ENCODE measurements at places on chromosomes 11 and 22.

DNA sequence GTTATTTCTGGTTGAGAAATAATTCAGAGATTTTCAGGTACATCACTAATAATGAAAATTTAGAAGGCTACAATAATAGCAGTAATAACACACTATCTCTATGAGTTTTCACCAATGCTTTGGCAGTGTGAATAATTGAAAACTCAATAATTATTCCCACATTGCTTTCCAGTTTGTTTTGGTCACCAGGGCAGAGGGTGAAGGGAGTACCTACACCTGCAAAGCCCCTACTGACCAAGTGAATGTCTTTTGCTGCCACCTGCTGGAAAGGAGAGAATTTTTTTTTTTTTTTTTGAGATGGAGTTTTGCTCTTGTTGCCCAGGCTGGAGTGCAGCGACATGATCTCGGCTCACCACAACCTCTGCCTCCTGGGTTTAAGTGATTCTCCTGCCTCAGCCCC, 3.2 kb downstream of the NELL1 start:
- H3K36me3 ChIP-seq, result no peaks in the 10 kb centered on the region
- no peak for DNase-seq
- peaks cover 34% of the 10 kb centered on the region for H3K27me3 ChIP-seq
- H3K4me1 ChIP-seq, result no peaks in the 10 kb centered on the region

DNA sequence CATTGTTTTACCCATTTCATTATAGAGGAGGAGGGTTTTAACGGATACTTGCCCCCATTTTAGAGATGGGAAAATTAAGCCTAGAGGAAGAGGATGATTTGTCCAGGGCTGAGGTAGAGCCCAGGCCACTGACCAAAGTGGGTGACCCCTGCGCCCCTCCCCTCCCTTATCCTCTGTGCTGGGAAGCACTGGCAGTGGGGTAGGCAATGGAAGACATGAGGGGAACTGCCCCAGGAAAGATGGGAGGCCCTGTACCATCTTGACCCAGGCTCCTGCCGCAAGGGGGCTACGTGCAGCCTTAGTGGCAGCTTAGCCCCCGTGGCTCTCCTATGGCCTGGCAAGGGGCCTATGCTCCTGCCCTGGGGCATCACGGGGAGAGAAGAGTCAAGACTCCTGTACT, 76.4 kb upstream of the MYOD1 start:
- no peaks in the 10 kb centered on the region for H3K36me3 ChIP-seq
- H3K4me3 ChIP-seq, result no peak overlapping the region
- H3K4me1 ChIP-seq, result no peaks in the 10 kb centered on the region
- DNase-seq, result no peak
- no peak overlapping the region for H3K27ac ChIP-seq

- no peaks in the 10 kb centered on the region for H3K27me3 ChIP-seq
- 0 out of 2 replicates have a peak, but pooled peaks cover 3% of the 10 kb centered on the region for H3K4me1 ChIP-seq
- H3K36me3 ChIP-seq, result peaks cover 51% of the 10 kb centered on the region
- no peak overlapping the region for H3K4me3 ChIP-seq
- H3K27ac ChIP-seq, result no peak overlapping the region
Measured at GRCh38 chr11:64218628-64219353, 7.2 kb downstream of the TRPT1 start.

GRCh38 chr11:113435190-113435968, 39.8 kb downstream of the DRD2 start:
- H3K27ac ChIP-seq, result no peak overlapping the region
- H3K36me3 ChIP-seq, result no peaks in the 10 kb centered on the region
- H3K4me1 ChIP-seq, result peaks cover 47% of the 10 kb centered on the region
- no peak for DNase-seq

GRCh38 chr11:111446404-111447111, 65.6 kb downstream of the BTG4 start:
- no peaks in the 10 kb centered on the region for H3K27me3 ChIP-seq
- H3K4me1 ChIP-seq, result peaks cover 20% of the 10 kb centered on the region
- no peaks in the 10 kb centered on the region for H3K36me3 ChIP-seq

DNA sequence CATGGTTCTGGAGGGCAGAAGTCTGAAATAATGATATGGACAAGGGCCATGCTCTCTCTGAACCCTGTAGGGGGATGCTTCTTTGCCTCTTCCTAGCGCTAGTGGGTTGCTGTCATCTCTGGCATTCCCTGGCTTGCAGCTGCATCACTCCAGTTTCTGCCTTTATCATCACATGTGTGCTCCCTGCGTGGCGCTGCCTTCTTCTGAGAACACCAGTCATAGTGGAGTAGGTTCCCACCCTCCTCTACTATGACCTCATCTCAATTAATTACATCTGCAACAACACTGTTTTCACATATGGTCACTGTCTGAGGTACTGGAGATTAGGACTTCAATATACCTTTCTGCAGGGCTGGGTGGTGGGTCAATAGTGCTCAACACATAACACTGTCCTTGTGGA, 402.3 kb upstream of the NARS2 start:
- H3K4me3 ChIP-seq, result no peak overlapping the region
- no peaks in the 10 kb centered on the region for H3K36me3 ChIP-seq
- H3K4me1 ChIP-seq, result no peaks in the 10 kb centered on the region
- DNase-seq, result no peak
- no peaks in the 10 kb centered on the region for H3K27me3 ChIP-seq

DNA sequence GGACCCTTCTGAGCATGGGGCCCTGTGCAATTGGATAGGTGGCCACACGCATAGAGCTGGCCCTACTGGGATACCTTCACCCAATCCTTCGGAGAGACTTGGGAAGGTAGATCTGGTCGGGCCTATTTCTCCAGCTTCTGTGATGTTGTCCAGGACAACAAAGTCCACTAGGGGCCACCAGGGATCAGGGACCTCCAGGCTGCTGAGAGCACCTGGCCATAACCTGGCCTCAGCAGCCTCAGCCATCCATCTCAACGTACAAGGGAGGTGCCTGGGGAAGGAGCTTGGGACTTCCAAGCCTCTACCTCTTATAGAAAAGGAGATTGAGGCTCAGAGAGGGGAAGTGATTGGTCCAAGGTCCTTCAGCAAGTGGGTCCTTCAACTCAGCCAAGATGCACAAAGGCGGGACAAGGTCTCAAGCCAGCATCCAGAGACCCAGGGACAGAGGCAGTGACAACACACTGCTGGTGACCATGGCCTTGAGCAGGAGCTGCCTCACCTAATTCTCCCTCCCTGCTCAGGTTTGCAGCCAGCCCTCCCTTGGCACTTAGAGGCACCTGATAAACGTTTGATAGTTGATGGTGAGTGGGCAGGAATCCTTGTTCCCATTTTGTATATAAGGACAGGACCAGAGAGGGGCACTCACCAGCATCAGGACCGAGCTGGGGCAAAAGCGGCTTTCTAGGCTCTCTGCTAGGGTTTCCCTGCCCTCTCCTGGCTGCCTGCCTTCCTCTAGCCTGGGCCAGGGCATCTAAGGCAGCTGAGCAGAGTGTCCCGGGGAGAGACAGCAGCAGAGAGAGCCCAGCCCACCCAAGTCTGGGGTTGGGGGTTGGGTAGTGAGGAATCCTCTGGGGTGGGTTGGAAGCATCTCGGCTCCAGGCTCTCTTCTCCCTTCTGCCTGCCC, 4.5 kb downstream of the RAC2 start:
- no peak for DNase-seq
- no peaks in the 10 kb centered on the region for H3K36me3 ChIP-seq
- H3K4me3 ChIP-seq, result no peak overlapping the region

- DNase-seq, result no peak
- H3K27me3 ChIP-seq, result peaks cover 30% of the 10 kb centered on the region
- H3K27ac ChIP-seq, result no peak overlapping the region
- H3K4me3 ChIP-seq, result no peak overlapping the region
Measured at GRCh38 chr11:17452668-17453067, 24.0 kb downstream of the ABCC8 start.

- DNase-seq, result no peak
- H3K27ac ChIP-seq, result no peak overlapping the region
- H3K36me3 ChIP-seq, result no peaks in the 10 kb centered on the region
- H3K27me3 ChIP-seq, result no peaks in the 10 kb centered on the region
Measured at GRCh38 chr11:16037179-16037578, 319.2 kb downstream of the SOX6 start.
